ENCODE measurements at places on chromosomes 4 and X.

DNA sequence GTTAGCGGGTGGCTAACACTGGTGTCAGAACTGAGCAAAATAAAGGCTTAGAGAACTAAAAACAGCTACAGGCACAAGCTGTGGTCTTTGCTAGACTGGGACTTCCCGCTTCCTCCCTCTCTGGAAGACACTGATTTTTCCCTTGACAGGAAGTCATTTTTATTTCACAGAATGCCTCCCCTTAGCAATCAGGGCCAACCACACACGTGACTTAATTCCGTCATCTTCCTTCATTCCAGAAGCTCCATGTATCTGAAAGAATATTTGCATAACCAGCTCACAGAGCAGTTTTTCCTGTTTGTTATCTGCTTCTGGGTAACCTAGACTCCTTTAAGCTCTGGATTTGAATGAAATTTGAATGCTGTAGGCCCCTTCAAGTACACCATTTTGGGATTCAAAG is 327.5 kb upstream of the FRG1 start:
- DNase-seq: no peak

GRCh38 chr4:142752202-142752786 is 93.8 kb downstream of the INPP4B start:
- no peak for DNase-seq

DNA sequence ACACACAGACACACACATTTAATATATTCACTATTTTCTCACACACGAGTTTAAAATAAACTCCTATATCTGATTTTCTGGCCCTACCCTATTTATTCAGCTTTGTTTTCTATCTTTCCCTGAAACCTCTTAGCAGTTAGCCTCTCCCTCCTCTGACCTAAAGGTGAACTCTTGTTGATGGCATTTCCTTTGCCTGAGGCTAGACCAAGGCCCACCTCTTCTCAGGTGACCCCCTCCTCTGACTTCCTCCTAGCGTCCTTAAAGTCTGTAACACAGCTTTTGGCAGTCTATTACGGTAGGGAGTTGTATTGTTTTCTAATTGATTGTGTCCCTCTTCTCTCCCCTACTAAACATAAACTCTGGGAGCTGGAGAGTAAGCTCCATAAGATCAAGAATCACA is 1.7 kb upstream of the SRPX2 start:
- no peak for DNase-seq

GRCh38 chrX:123873956-123874355 is 14.1 kb downstream of the XIAP start:
- no peak for DNase-seq

GRCh38 chrX:5876984-5877596 is 351.6 kb downstream of the NLGN4X start:
- no peak for DNase-seq

- DNase-seq: no peak
Measured at GRCh38 chrX:133364865-133365264, 50.4 kb downstream of the GPC4 start.

GRCh38 chrX:23694606-23695005 is 27.3 kb downstream of the PRDX4 start:
- peak; percentile 38 for DNase-seq

- DNase-seq: no peak
Measured at GRCh38 chr4:5746829-5747737, 36.1 kb downstream of the EVC start.

- no peak for DNase-seq
Measured at GRCh38 chr4:105605493-105605892, 53.1 kb downstream of the ARHGEF38 start.

DNA sequence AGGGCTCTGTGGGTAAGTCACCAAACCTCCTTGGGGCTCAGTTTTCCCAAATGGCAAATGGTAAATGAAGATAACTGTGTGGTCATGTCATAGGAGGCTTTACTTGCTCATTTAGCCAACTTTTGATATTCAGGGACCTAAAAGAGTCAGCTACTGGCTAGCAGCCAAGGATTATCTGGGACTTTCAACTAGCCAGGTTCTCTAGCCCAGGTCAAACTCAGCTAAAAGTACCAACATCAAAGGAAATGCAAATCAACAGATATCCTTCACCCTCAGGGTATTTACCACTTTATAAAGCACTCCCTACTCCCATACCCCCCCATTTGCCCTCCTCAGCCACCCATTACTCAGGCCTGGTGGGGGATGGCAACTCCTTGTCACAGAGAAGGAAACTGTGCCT is 7.5 kb downstream of the AMER1 start:
- no peak for DNase-seq

GRCh38 chrX:40809210-40809609 is 73.9 kb upstream of the MED14 start:
- DNase-seq: no peak

- DNase-seq: no peak
Measured at GRCh38 chr4:162685410-162685809, 481.3 kb downstream of the NAF1 start.

Measured in stimulated activated CD4-positive, alpha-beta T cell treated with anti-CD3 and anti-CD28 coated beads, Interleukin-15, amount 100 ng/mL, for 24 hours (primary cell).